ENCODE measurements at places on chromosomes 2 and 18. TPM values are rescaled to one million over a fixed set of nuclear protein-coding genes. Genes with fewer than 3 reads are reported as not detected.

- no peaks in the 10 kb centered on the region for H3K36me3 ChIP-seq
- no peaks in the 10 kb centered on the region for H3K4me1 ChIP-seq
- no peak overlapping the region for H3K27ac ChIP-seq
- no peak for DNase-seq
- no peak overlapping the region for H3K4me3 ChIP-seq
- H3K27me3 ChIP-seq, result peaks cover 7% of the 10 kb centered on the region
Measured at GRCh38 chr2:121075641-121076497, 209.1 kb downstream of the TFCP2L1 start.

DNA sequence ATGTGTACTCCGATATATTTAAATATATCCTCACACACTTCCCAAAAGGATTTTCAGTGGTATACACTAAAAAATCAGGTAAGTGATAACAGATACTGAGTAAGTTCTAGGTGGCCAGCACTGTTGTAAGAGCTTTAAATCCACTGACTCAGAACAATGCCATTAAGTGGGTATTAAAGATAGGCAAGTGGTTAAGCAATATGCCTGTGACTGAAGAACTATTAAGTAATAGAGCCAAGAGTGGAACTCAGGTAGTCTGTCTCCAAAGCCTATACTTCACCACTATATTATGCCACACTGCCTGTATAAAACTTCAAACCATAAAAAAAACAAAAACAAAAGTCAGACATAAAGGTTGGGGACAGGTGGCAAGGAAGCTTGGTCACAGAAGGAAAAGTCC lies 37.2 kb downstream of the THUMPD2 start:
- H3K4me1 ChIP-seq, result no peaks in the 10 kb centered on the region
- H3K27me3 ChIP-seq, result no peaks in the 10 kb centered on the region
- H3K4me3 ChIP-seq, result no peak overlapping the region
- H3K36me3 ChIP-seq, result peaks cover 48% of the 10 kb centered on the region
- no peak for DNase-seq

- no peak overlapping the region for H3K27ac ChIP-seq
- H3K27me3 ChIP-seq, result no peaks in the 10 kb centered on the region
- H3K36me3 ChIP-seq, result no peaks in the 10 kb centered on the region
- H3K4me3 ChIP-seq, result no peak overlapping the region
Measured at GRCh38 chr2:206353685-206354084, 79.2 kb downstream of the ZDBF2 start.

- no peak overlapping the region for H3K27ac ChIP-seq
- H3K27me3 ChIP-seq, result no peaks in the 10 kb centered on the region
- DNase-seq, result no peak
Measured at GRCh38 chr18:5912566-5912965, 17.2 kb upstream of the TMEM200C start.

DNA sequence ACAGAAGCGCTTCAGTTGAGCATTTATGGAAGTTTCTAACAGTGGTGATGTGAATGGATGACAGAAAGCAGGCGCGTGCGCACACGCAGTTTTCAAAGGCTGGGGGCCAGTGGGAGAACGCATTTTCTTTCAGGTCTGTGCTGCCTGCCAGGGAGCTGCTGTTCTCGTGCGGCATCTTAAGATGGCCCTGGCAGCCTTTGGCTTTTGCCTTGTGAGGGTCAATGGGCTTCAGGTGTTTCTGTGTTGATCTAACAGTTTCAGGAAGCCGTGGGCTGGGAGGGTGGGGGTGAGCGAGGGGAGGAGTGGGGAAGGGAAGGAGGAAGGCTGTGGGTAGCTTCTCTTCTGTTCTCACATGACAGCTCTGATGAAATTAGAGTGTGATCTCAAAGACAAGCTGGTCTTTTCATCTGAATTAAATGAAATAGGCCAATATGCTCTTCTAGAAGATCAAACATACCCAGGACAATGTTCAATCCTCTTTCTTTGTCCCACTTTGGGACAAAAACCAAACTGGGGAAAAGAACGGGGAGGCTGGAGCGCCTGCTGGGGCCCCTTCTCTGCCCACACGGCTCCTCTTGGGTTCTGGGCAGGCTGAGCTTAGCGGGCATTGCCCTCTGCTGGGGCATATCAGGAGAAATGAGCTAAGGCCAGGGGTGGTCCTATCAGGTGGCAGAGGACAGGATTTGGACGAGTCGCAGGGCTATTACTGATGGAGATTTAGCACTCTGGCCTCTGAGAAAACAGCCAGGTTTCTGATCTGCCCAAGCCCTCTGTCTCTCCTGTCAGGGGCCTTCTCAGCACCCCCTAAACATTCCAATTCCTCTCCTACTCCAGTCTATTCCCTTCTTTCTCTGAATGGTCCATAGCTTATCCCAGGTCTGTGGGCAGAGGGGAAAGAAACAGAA lies 126.2 kb upstream of the LGALSL start:
- no peaks in the 10 kb centered on the region for H3K27me3 ChIP-seq
- H3K4me1 ChIP-seq, result peaks cover 15% of the 10 kb centered on the region
- H3K27ac ChIP-seq, result peak overlapping the region; percentile 73
- DNase-seq, result no peak
- H3K36me3 ChIP-seq, result no peaks in the 10 kb centered on the region

DNA sequence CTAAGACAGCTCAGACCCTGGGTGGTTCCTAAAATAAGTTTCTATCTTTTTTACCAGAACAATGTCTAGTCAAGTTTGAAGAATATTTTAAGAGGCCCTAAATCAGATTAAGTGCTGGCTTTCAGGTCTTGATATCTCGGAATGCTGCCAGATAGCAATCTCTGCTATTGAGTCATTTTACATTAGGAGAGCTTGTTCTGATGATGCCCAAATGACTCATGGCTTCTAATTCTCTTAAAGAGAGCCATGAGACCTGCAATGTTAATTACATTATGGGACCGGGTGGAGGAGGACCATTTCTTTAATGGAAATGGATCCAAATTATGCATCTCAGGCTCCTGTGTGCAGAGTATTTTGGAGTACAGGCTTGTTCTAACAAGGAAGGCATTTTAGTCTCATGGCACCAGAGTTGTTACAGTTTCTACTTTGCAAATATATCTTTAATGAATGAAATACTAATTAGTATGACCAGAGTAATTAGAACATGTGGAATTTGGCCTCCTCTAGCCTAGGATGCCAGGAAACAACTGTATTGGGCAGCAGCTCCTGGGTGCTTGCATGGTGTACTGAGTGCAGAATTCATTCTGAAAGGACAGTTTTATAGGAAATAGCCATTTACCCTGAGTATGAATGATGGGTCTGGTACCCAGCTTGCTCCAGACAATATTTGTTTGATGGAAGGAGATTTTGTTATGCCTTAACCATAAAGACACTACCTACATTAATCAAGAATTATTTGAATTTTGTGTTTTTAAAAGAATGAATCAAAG lies 94.0 kb upstream of the SULT1C3 start:
- no peak for DNase-seq
- no peaks in the 10 kb centered on the region for H3K27me3 ChIP-seq
- no peak overlapping the region for H3K4me3 ChIP-seq
- H3K4me1 ChIP-seq, result no peaks in the 10 kb centered on the region

GRCh38 chr2:16129716-16130540 lies 189.6 kb downstream of the MYCN start:
- H3K4me3 ChIP-seq, result no peak overlapping the region
- peaks cover 8% of the 10 kb centered on the region for H3K4me1 ChIP-seq
- no peak for DNase-seq
- H3K27ac ChIP-seq, result no peak overlapping the region
- H3K36me3 ChIP-seq, result no peaks in the 10 kb centered on the region

DNA sequence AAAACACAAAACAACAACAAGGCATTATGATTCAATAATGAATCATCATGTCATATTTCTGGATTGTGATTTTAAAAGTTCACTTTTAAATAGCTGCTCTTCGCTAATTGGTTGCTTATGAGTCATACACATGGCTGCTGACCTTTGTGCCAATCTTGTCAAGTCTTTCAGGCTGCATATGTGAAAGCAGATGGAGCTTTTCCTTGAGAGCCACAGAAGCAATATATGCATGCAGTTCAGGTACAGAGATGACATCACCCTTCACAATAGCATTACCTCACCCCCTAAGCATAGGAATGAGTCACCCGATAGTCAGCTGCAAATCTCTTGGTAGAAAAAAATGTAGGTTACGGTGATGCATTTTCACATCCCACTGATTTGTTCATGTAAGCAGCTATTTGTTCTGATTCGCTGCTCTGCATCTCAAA lies 27.2 kb downstream of the EIF2AK3 start:
- DNase-seq, result no peak
- H3K27ac ChIP-seq, result peak overlapping the region; percentile 49
- no peaks in the 10 kb centered on the region for H3K36me3 ChIP-seq
- no peaks in the 10 kb centered on the region for H3K27me3 ChIP-seq
- H3K4me3 ChIP-seq, result no peak overlapping the region
- H3K4me1 ChIP-seq, result no peaks in the 10 kb centered on the region

GRCh38 chr2:111678651-111679050 lies 205.3 kb downstream of the ANAPC1 start:
- H3K36me3 ChIP-seq, result no peaks in the 10 kb centered on the region
- no peaks in the 10 kb centered on the region for H3K4me1 ChIP-seq
- H3K4me3 ChIP-seq, result no peak overlapping the region
- H3K27me3 ChIP-seq, result no peaks in the 10 kb centered on the region

DNA sequence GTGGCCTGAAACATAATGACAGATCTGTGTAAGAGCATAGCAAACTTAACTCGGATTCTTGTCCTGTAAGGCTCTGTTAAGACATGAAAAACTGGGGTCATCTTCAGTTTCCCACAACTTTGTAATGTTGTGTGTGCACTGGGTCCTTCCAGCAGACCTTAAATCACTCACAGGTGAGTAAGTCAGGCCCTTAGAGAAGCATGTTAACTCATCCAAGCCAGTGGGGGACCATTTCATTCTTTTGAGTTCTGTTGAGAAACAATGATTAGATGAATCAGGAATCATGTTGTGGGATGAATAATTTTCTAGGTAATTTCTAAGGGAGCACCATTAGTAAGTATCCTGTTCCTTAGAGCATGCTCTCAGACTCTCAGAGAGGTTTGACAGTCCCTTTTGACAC lies 167.1 kb downstream of the ESCO1 start:
- H3K4me3 ChIP-seq, result no peak overlapping the region
- no peak overlapping the region for H3K27ac ChIP-seq
- no peaks in the 10 kb centered on the region for H3K36me3 ChIP-seq
- no peaks in the 10 kb centered on the region for H3K27me3 ChIP-seq
- no peak for DNase-seq

DNA sequence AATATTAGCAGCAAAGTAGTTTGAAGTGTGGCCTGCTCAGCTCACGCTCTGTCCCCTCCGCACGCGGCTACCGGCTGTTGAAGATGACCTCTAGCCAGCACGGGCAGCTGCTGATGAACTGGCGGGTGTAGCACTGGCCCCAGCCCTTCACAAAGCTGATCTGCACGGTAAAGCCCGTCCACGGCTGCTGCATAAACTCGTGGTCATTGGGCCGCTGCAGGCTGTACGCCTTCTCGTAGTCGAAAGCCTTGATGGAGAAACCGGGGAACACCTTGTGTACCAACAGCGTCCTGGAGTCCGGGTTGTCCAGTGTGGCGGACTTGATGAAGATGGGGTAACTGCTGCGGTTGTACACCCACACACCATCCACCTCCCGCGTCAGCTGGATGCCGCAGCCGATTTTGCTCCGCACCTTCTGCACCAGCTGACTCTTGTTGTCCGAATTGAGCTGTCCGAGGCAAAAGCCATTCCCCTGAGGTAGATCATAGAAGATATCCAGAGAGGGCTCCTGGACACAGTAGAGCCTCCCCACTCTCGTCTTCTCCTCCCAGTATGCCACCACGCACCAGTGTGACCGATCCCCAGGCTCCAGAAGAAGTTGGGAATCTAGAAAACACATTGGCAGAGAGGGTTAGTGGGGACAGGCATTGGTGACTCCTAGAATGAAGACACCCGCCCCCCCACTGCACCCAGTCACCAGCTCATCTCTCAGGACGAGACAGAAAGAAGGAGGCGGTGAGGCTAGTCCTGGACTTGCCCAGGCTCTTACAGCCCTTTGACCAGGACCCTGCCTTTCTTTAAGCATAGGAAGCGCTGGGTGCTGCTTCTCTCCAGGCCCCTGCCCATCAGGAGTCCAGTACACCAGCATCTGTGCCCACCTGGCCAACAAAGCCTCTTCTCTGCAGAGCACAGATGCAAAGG lies 29.2 kb downstream of the SMAD7 start:
- H3K27me3 ChIP-seq, result no peaks in the 10 kb centered on the region
- no peak overlapping the region for H3K4me3 ChIP-seq
- peaks cover 27% of the 10 kb centered on the region for H3K4me1 ChIP-seq

- H3K4me3 ChIP-seq, result no peak overlapping the region
- H3K36me3 ChIP-seq, result no peaks in the 10 kb centered on the region
- H3K4me1 ChIP-seq, result peaks cover 21% of the 10 kb centered on the region
- H3K27ac ChIP-seq, result no peak overlapping the region
- DNase-seq, result no peak
- H3K27me3 ChIP-seq, result no peaks in the 10 kb centered on the region
Measured at GRCh38 chr2:136243638-136244535, 125.9 kb upstream of the CXCR4 start.

DNA sequence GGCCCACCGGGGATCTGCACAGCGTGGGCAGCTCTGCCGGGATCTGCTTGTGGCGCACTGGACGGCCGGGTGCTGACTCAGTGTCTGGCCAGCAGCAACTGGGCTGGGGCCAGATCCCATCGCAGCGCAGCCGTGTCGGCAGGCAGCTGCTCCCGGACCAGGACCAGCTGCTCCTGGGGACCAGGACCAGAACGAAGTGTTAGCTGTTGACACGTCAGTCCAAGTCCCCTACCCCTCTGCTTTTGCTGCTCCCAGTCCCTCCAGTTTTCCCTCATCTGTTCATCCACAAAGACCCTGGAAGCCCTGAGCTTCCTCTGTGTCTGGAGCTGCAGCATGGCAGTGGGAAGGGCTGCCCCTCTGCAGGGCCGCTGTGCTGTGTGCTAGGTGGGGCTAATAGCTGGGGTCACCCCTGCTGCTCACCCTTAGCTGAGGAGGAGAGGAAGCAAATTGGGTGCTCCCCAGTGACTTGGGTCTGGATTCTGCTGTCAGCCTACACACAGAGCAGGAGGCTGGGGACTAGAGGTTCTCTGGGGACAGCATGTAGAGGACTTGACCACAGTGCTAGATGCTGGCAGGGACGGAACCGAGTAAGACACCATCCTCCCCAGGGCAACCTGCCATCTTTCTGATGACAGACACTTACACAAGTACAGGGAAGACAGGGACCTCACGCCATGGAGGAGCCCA lies 16.9 kb upstream of the KIF1A start:
- no peaks in the 10 kb centered on the region for H3K4me1 ChIP-seq
- no peaks in the 10 kb centered on the region for H3K36me3 ChIP-seq
- H3K27me3 ChIP-seq, result no peaks in the 10 kb centered on the region
- H3K27ac ChIP-seq, result no peak overlapping the region
- no peak for DNase-seq

The GNLY gene
- total RNA-seq, result 15.3 TPM

The DOCK10 gene
- 21.7 TPM for total RNA-seq

The GALNT14 gene
- total RNA-seq, result 8.3 TPM

The CSRNP3 gene
- total RNA-seq, result 5.8 TPM

The KCNJ3 gene
- 21.3 TPM for total RNA-seq

The BCL11A gene
- 94.9 TPM for total RNA-seq

The TEKT4 gene
- not detected for total RNA-seq

The ERBB4 gene
- 0.67 TPM for total RNA-seq

Measured in Peyer's patch (tissue), 4 donors.